Peyer's patch (tissue), 4 donors: ENCODE measurements at places on chromosomes 5 and 9.

DNA sequence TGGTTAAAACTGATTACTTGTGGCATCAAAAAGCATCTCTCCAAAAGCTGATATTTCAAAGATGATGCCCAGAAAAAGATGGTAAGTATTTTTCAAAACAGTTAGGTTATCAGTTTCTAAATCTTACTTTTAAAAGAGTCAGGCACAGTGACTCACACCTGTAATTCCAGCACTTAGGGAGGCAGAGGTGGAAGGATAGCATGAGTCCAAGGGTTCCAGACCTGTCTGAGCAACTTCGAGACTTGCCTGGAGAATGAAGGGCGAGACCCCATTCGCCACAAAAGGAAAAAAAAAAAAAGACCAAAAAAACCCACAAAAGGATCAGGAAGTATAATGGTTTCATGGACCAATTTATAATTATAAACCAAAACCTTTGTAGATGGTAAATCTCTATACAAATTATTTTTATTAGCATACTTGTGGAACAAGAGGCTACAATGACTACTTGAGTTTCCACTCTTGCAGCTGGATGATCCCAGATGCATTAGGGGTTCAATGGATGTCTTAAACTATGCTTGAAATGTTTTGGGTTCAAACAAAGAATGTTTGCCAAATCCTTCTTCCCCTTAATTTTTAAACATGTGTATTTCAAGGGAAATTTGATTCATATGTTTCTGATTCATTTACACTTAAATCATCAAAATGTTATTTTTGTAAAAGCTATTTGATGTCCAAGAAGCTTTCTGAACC, 96.1 kb downstream of the ADAMTSL1 start:
- no peak overlapping the region for H3K27ac ChIP-seq
- DNase-seq: no peak
- no peaks in the 10 kb centered on the region for H3K27me3 ChIP-seq
- no peaks in the 10 kb centered on the region for H3K36me3 ChIP-seq
- no peaks in the 10 kb centered on the region for H3K4me1 ChIP-seq
- H3K4me3 ChIP-seq: no peak overlapping the region

- no peak overlapping the region for H3K27ac ChIP-seq
- DNase-seq: no peak
- no peak overlapping the region for H3K4me3 ChIP-seq
- H3K4me1 ChIP-seq: no peaks in the 10 kb centered on the region
Observed at GRCh38 chr5:4553978-4554377, 586.2 kb upstream of the ADAMTS16 start.

GRCh38 chr5:31768046-31768445, 129.1 kb downstream of the PDZD2 start:
- H3K36me3 ChIP-seq: no peaks in the 10 kb centered on the region
- no peak overlapping the region for H3K27ac ChIP-seq
- no peaks in the 10 kb centered on the region for H3K27me3 ChIP-seq
- H3K4me3 ChIP-seq: no peak overlapping the region

GRCh38 chr5:172319708-172320441, 36.3 kb upstream of the UBTD2 start:
- no peak for DNase-seq
- H3K27me3 ChIP-seq: no peaks in the 10 kb centered on the region
- no peak overlapping the region for H3K4me3 ChIP-seq
- H3K27ac ChIP-seq: no peak overlapping the region
- no peaks in the 10 kb centered on the region for H3K36me3 ChIP-seq

DNA sequence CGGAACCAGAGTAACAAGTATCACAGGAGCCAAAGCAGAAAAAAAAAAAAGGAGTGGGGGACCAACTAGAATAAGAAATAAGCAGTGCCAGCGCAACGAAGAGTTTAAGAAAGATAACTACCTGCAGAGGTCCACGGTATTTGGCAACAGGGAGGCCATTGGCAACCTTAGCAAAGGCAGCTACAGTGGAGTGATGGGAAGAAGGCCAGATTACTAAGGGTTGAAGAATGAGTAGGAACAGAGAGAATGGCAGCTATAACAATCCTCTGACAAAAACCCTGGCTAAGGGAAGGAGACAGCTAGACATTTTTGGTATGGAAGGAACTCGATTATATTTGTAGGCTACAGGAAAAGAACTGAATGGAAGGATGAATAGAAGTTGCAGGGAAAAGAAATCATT, 93.4 kb upstream of the DMAC1 start:
- no peak for DNase-seq
- H3K4me3 ChIP-seq: no peak overlapping the region
- H3K4me1 ChIP-seq: no peaks in the 10 kb centered on the region
- H3K36me3 ChIP-seq: no peaks in the 10 kb centered on the region
- no peak overlapping the region for H3K27ac ChIP-seq
- no peaks in the 10 kb centered on the region for H3K27me3 ChIP-seq
